ENCODE measurements at places on chromosomes 16 and 17. TPM values are rescaled to one million over a fixed set of nuclear protein-coding genes. Genes with fewer than 3 reads are reported as not detected.

GRCh38 chr16:23947838-23948237 lies 112.1 kb downstream of the PRKCB start:
- no peak for DNase-seq

GRCh38 chr16:50580180-50580798 lies 32.1 kb downstream of the NKD1 start:
- DNase-seq, result no peak

DNA sequence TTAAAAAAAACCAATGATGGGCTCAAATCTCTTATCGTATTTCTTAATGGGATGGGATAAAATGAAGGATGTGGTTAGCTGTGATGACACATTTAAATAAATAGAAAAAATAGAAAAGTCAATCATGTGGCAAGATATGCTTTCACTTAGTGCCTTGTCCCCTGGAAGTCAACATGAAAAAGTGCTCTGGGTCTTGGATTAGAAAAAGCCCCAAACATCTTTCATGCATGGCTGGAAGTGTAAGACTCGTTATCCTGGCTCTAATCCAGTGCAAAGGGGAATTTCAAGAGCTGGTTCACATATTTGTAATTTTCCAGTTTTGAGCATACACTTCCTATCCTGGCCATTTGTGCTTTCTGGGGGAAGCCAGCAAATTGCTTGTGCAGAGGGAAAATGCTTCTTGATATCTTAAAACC lies 160.9 kb downstream of the MAP2K6 start:
- DNase-seq, result peak; percentile 88

GRCh38 chr17:78753316-78754250 lies 28.5 kb downstream of the CYTH1 start:
- DNase-seq, result no peak

DNA sequence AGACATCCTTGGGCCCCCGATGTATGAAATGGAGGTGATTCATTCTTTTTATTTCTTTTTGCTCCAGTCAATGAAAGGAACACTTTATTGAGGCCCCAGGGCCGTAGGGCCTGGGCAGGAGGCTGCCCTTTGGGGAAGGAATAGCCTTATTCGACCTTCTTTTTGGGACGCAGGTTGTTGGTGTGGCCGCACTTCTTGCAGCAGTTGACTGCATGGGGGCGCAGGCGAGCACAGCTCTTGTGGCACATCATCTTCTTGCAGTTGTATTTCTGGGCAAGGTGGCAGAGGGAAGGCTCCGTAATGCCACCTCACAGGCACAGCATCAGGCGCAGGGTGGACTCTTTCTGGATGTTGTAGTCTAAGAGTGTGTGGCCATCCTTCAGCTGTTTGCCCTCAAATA lies 50.9 kb downstream of the SIAH1 start:
- DNase-seq, result no peak

- no peak for DNase-seq
Observed at GRCh38 chr16:53541326-53541725, 38.3 kb upstream of the AKTIP start.

DNA sequence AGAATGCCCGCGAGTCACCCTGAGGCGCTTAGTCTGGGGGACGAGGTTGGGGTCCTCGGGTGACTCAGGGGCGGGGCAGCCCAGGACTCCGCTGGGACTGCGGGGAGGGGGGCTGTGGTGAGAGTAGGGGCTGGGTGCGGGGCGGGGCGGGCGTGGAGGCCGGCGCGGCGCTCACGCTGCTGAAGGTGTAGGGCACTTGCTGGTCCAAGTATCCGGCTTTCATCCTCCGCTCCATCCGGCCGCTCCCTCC lies 832 bp downstream of the ETV4 start:
- no peak for DNase-seq

GRCh38 chr16:80300876-80301275 lies 239.9 kb upstream of the DYNLRB2 start:
- peak; percentile 24 for DNase-seq

- DNase-seq, result peak; percentile 69
Observed at GRCh38 chr16:1003391-1004347, 22.1 kb downstream of the SOX8 start.

GRCh38 chr17:19703106-19703827 lies 13.1 kb downstream of the SLC47A2 start:
- DNase-seq, result no peak

- no peak for DNase-seq
Observed at GRCh38 chr17:37317867-37318266, 57.9 kb upstream of the C17orf78 start.

DNA sequence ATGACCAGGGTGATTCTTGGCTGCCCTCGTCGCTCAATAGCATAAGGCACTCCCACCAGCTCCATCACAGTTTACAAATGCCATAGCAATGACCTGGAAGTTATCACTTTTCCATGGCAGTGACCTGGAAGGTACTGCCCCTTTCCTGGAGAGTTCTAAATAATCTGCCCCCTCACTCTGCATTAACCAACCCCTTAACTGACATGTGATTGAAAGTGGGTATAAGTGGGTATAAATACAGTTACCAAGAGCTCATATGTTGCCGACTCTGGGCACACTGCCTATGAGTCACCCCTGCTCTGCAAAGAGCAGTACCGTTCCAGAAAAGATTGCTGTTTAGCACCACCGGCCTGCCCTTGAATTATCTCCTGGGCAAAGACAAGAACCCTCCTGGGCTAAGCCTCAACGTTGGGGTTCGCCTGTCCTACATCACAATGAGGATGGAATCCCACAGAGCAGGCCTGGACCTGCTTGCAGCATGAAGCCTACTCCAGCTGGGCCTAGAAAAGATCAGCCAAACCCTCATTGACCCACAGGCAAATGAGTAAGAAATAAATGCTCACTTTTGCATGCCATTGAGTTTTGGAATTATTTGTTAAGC lies 95.2 kb upstream of the SEC14L1 start:
- DNase-seq, result peak; percentile 56

DNA sequence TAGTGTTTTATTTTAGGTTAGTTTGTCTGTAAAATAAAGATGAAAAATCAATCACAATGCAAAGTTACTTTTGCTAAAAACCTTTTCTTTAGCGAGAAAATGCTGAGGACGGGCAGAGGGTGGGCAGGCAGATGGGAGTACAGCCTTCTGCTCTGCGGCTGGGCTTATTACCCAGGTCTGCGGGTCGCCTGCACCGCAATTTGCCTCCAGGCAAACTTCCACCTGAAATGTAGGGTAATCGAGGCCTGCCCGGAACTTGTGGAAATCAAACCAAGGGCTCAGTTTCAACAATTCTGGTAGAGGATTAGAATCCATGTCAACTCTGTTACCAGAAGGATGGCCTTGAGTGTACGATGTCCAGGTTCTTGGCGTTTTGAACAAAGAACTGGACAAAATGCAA lies 22.3 kb upstream of the MMD start:
- DNase-seq, result no peak

GRCh38 chr16:66127459-66128370 lies 238.8 kb upstream of the CDH5 start:
- DNase-seq, result no peak

GRCh38 chr17:78368348-78368747 lies 8.5 kb upstream of the SOCS3 start:
- DNase-seq, result no peak

DNA sequence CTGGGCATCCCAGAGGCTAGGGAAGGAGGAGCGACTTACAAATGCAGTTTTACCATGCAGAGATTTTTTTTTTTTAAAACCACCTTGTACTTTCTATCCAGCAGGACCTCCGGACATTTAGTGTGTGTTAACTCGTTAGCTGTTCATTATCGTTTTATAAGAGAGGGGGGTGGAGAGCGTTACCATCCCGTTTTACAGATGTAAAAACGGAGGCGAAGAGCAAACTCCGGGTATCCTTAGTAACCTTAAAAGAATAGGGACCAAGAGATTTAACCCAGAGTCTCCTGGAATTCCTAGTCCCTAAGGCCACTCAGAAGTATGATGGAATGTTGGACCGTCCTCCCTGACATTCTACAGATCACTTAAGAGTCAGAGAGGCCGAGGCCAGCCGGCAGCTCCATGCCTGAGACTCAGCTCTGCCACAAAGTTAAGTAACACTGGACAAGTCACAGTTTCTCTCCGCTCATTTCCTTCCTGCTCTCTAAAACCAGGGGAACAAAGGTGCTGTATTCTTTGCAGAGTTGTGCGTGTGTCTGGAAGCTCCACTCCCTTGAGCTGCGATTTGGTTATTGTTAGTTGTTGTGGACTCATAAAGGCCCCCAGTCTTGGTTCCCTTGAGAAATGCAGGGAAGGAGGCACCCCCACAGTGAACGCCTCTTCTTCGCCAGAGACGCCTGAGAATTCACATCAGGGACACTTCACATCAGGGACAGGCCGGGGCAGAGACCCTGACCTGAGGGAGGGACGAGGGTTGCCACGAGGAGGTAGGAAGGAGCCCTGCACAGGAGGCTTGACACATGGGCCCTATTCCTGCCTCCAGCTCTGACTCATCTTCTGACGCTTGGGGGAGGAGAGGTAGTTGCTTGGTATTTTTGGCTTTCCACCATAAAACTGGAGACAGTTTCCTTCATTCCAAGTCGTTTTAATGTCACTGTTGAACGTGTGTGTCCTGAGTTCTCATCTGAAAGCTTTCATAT lies 1.2 kb downstream of the DUSP14 start:
- peak; percentile 82 for DNase-seq

GRCh38 chr17:42740699-42741098 lies 4.1 kb downstream of the EZH1 start:
- no peak for DNase-seq

GRCh38 chr16:1541293-1542165 lies 8.1 kb downstream of the TMEM204 start:
- no peak for DNase-seq

GRCh38 chr17:79831265-79832217 lies 7.7 kb downstream of the CBX4 start:
- DNase-seq, result no peak

DNA sequence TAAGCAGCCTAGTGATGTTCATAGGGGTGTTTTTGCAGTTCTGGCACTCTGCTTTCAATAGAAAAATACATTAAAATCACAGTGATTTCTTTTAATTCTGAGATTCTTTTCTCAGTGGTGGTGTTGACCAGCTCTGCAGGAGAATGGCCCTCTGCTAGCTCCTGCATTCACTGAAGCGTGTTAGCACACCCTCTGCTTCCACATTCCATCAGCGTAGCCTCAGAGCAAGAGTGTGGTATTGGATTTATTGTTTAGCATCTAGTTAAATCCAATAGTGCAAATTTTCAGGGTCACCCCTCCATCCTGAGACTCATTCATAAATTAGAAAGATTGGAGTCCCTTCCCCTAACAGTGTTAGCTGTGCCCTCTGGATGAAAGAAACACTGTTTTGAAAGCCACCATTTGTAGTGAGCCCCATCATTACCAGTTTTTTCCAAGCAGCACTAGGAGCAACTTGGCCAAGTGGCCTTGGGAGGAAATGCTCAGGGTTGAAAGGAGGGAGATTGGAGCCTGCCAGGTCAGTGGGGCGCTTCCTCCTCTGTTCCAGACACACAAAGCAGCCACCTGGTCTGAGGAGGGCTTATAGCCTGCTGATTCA lies 45.7 kb downstream of the B9D1 start:
- DNase-seq, result no peak

DNA sequence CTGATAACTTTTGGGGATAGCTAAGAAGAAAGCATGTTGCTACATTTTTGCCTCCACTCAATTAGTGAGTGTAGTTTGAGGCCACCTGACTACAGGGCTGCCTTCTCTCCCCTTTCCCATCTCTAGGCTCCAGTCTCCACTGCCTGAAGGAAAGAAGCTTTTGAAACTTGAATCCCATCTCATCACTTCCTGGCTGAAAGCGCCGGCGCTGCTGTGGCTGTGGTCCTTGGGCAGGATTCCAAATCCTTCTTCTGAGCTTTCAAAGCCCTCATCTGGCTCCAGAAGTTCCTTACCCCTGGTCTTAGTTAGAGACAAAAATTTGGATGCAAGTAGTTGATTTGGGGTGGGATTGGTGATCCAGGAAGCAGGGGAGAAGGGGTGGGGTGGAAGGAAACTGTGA lies 119.4 kb downstream of the FOXL1 start:
- DNase-seq, result peak; percentile 53

DNA sequence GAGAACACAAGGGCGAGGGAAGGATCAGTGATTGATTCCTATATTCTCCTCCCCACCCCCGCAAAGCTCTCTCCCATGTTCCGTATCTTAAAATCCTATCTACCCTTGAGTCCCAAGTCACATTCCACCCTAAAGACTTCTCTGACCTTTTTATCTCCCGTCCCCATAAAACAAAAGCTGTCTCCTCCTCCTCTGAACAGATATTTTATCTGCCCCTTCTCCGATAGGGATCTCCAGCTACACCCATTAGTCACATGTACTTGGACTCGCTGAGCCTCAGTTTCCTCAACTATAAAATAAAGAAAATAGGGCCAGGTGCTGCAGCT lies 12.8 kb downstream of the GGA2 start:
- DNase-seq, result no peak

DNA sequence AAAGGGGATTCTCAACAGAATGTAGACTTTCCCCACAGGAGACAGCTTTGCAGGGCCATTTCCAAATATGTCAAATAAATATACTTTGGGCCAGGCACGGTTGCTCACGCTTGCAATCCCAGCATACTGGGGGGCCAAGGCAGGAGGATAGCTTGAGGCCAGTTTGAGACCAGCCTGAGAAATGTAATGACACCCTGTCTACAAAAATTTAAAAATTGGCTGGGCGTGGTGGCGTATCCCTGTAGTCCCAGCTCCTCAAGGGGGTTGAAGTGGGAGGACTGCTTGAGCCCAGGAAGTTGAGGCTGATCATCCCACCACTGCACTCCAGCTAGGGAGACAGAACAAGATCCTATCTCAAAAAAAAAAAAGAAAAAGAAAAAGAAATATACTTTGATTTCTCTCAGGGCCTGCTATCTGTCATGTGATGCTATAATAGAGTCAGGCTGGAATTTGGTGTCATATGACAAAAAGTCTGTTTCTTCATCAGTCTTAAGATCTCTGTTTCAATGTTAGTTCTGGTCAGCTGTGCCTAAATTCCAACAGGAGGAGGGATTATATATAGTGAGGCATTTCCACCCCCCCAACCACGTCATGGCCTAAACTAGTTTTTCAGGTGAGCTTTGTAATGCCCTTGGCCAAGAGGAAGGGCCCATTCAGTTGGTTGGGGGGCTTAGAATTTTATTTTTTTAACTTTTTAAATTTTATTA lies 4.3 kb upstream of the ZDHHC7 start:
- no peak for DNase-seq

GRCh38 chr16:68696514-68696913 lies 40.6 kb upstream of the CDH1 start:
- DNase-seq, result no peak

DNA sequence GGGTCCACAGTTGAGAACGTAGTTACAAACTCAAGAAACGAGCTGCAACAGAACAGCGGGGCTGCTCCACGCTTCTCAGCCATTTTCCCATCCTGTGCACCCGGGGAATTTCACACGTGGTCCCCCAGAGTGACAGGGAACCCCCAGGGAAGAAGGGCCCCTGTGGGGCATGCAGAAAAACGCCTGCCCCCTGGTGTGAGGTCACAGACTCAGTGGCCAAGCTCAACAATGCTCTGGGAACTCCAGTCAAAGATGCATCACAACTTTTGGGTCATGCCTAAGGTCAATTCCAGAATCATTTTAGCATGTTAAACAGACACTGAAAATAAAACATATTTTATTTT lies 115.4 kb downstream of the ZNF778 start:
- no peak for DNase-seq

GRCh38 chr17:78271419-78272170 lies 40.2 kb downstream of the TMEM235 start:
- no peak for DNase-seq

Gene CCDC144A
- 0.19 TPM for total RNA-seq

Gene PRR29
- 0.27 TPM for total RNA-seq

Gene DCAF7
- total RNA-seq, result 62.2 TPM

Gene VPS35
- 111 TPM for total RNA-seq

Gene KRTAP4-8
- total RNA-seq, result not detected

Gene ENPP7
- total RNA-seq, result not detected

Gene CD300LB
- not detected for total RNA-seq

Gene ATP6V0A1
- 21.5 TPM for total RNA-seq

Gene CA7
- total RNA-seq, result not detected

Gene CCL17
- total RNA-seq, result not detected

Gene TMIGD1
- not detected for total RNA-seq

Gene ABCC3
- total RNA-seq, result 15.2 TPM
